ENCODE measurements at places on chromosomes 6 and 20. TPM values are rescaled to one million over a fixed set of nuclear protein-coding genes. Genes with fewer than 3 reads are reported as not detected.

- H3K27me3 ChIP-seq = no peaks in the 10 kb centered on the region
- no peak overlapping the region for H3K27ac ChIP-seq
- peaks cover 23% of the 10 kb centered on the region for H3K36me3 ChIP-seq
- H3K4me3 ChIP-seq = no peak overlapping the region
Observed at GRCh38 chr20:58898629-58899408, 46.3 kb downstream of the GNAS start.

The CST4 gene
- 0.89 TPM for total RNA-seq

The FAM83C gene
- total RNA-seq = not detected

The PSORS1C2 gene
- not detected for total RNA-seq

DNA sequence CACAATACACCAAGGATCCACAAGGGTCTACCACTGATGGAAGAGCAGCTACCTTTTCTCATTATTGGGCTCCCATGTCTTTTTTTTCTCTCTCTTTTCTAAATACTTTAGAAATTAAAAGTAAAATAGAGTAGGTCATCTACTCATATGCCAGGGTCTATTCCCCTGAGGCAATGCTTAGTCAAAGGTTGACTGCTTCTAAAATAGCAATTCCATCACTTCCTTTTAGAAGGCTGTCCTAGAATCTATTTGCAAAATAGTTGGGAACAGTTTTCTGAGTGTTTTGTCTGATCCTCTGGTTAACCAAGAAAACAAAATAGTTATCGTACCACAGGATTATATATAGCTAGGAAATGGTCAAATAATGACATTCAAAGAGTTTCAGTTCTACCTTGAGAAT lies 174.1 kb downstream of the COL21A1 start:
- no peaks in the 10 kb centered on the region for H3K36me3 ChIP-seq
- H3K27ac ChIP-seq = no peak overlapping the region
- H3K4me1 ChIP-seq = no peaks in the 10 kb centered on the region

- no peaks in the 10 kb centered on the region for H3K27me3 ChIP-seq
- no peaks in the 10 kb centered on the region for H3K36me3 ChIP-seq
- H3K27ac ChIP-seq = no peak overlapping the region
- no peak for DNase-seq
- H3K4me1 ChIP-seq = no peaks in the 10 kb centered on the region
Observed at GRCh38 chr6:87661016-87661415, 41.0 kb downstream of the AKIRIN2 start.

- no peaks in the 10 kb centered on the region for H3K27me3 ChIP-seq
- no peak overlapping the region for H3K4me3 ChIP-seq
- H3K27ac ChIP-seq = no peak overlapping the region
- DNase-seq = no peak
- no peaks in the 10 kb centered on the region for H3K36me3 ChIP-seq
- no peaks in the 10 kb centered on the region for H3K4me1 ChIP-seq
Observed at GRCh38 chr6:108771421-108771820, 76.8 kb upstream of the ARMC2 start.

The SLC2A10 gene
- 51.7 TPM for total RNA-seq

DNA sequence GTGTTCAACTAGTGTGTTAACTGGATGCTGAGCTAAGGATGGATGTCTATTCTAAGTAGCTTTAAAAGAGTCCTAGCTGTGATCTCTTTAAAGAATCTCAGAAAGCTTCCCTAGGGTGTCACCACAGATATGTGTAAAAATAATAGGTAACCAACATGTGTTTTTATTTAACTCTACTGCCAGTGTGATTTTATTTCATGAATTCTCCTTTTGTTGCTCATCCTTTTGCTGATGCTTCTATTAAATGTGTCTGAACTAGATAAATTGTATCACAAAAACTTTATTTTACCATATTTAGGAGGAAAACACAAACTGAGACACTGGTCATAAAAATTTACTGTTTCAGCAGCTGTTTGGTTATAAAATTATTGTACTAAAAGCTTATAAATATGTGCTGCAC lies 809.4 kb upstream of the CITED2 start:
- no peak overlapping the region for H3K27ac ChIP-seq
- H3K27me3 ChIP-seq = no peaks in the 10 kb centered on the region
- H3K4me3 ChIP-seq = no peak overlapping the region
- H3K36me3 ChIP-seq = no peaks in the 10 kb centered on the region

- H3K4me3 ChIP-seq = no peak overlapping the region
- no peak for DNase-seq
- no peak overlapping the region for H3K27ac ChIP-seq
- H3K27me3 ChIP-seq = no peaks in the 10 kb centered on the region
Observed at GRCh38 chr6:118596774-118597320, 48.8 kb downstream of the PLN start.

The SCUBE3 gene
- total RNA-seq = 85.1 TPM

The OR2H2 gene
- total RNA-seq = not detected

The OR2J3 gene
- not detected for total RNA-seq

All from thyroid gland (tissue), 4 donors.